ENCODE measurements at places on chromosomes 11 and 22. TPM values are rescaled to one million over a fixed set of nuclear protein-coding genes. Genes with fewer than 3 reads are reported as not detected.

SEC14L2 gene
- 44.2 TPM for total RNA-seq

SPON1 gene
- 3.9 TPM for total RNA-seq

P2RX6 gene
- 4.5 TPM for total RNA-seq

ARFGAP3 gene
- total RNA-seq, result 93.6 TPM

MGAT3 gene
- under 0.01 TPM for total RNA-seq

DDTL gene
- 0.59 TPM for total RNA-seq

TKFC gene
- 24.3 TPM for total RNA-seq

C11orf86 gene
- total RNA-seq, result 0.30 TPM
